ENCODE measurements at places on chromosomes 12 and 14. TPM values are rescaled to one million over a fixed set of nuclear protein-coding genes. Genes with fewer than 3 reads are reported as not detected.

The ADAMTS20 gene
- total RNA-seq, result 1.1 TPM

The C12orf60 gene
- 5.3 TPM for total RNA-seq

The IGFBP6 gene
- total RNA-seq, result 261 TPM

The ACAD10 gene
- total RNA-seq, result 58.2 TPM

The APOLD1 gene
- 9.7 TPM for total RNA-seq

The IQSEC3 gene
- total RNA-seq, result 3.9 TPM

DNA sequence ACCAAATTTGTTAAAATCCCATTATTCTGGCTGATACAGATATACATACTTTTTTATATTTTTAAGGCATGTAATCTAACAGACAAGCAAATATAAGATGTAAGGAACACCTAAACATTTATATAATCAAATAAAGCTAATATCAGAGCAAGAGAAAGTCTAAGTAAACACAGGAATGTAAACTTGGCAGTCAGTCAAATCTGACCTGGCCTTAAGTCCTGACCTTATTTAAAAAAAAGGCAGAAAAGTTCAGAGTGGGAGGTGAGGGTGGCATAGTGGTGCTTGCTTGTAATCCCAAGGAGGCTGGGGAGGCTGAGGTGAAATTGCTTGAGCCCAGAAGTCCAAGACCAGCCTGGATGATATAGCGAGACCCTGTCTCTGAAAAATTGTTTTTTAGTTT lies 152.6 kb downstream of the DERA start:
- DNase-seq, result no peak

GRCh38 chr12:3405821-3406220 lies 85.2 kb upstream of the PRMT8 start:
- DNase-seq, result no peak

GRCh38 chr12:114245555-114245954 lies 160.4 kb downstream of the TBX5 start:
- no peak for DNase-seq

- DNase-seq, result no peak
Observed at GRCh38 chr14:79836577-79836976, 374.7 kb downstream of the DIO2 start.

DNA sequence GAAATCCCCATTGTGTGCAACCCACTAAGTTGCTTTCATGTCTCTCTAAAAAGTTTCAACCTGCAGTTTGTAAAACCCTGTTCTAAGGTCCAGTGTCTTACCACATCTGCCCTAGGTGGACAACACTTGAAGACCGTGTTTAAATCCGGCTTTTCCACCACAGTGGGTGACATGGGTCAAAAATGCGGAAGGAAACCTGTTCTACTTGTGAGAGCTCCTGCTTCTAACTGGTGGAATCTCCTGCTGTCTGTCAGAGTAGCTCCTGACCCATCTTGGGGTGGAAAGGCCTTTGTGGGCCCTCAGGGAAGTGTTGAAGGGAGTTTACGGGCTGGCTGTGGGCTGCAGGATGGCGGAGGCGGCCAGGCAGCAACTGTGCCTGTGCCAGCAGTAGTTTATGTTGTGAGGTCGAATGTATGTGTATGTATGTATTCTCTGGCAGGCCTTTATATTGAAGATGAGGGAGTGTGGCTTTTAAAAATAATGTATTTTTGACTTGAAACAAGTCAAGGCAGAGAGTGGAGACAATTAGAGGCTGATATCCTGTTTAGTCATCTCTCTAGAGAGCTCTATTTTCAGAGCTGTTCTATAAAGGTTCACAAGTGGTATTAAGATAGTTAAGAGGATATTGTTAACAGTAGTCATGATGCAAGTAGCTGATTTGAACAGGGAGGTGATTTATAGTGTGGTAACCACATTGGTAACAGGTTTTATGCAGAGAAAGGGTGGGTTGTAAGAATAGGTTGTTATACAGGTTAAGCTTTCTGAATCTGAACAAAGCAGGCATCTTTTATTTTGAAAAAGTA lies 67.0 kb downstream of the PRKCH start:
- DNase-seq, result no peak

DNA sequence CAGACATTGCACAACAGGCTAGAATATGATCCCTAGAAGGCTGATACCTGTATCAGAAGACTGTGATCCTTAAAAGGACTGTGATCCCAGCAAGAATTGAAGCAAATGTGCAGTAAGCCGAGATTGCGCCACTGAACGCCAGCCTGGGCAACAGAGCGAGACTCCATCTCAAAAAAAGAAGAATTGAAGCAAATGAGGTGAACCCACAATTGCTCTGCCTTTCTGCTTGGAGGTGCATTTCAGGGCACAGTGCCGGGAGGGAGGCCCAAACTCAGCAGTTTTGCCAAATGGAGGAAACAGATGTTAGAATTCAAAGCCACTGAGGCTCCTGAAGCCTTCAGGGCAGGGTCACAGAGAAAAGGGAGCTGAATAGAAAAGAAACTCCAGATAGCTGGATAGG lies 61.1 kb upstream of the COCH start:
- no peak for DNase-seq

- DNase-seq, result no peak
Observed at GRCh38 chr14:53748691-53749090, 207.9 kb downstream of the BMP4 start.

GRCh38 chr14:89289477-89289876 lies 127.6 kb downstream of the FOXN3 start:
- no peak for DNase-seq
